ENCODE measurements at places on chromosomes 16 and 17.
A peak's percentile ranks its signal among the peaks of the same experiment; 100 is the strongest.

DNA sequence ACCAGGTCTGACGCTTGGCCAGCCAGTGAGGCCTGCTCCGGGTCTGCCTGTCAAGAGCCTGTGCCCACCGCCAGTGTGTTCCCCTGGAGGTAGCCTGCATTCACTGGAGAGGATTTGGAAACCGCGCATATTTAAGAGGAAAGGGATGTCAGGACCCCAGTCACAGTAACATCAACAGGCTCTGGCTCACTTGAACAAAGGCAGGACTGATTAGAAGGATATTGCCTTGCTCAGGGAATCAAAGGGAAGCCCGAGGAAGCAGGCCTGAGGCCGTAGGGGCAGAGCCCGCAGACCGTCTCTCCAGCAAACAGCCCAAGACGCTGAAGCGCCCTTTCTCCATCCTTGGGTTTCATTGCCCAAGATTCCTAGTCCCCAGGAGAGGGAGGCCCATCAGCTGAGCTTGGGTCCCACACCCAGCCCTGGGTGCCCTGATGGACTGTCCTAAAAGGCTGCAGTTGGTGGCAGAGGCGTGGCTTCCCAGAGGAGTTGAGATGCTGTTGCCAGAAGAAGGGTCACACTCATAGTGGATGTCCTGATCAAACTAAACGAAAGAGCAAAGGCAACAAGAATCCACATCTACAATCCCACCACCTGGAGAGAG, 23.2 kb downstream of the NT5M start:
- no peak for DNase-seq

GRCh38 chr17:71011391-71011790, 842.1 kb downstream of the KCNJ2 start:
- DNase-seq: no peak

DNA sequence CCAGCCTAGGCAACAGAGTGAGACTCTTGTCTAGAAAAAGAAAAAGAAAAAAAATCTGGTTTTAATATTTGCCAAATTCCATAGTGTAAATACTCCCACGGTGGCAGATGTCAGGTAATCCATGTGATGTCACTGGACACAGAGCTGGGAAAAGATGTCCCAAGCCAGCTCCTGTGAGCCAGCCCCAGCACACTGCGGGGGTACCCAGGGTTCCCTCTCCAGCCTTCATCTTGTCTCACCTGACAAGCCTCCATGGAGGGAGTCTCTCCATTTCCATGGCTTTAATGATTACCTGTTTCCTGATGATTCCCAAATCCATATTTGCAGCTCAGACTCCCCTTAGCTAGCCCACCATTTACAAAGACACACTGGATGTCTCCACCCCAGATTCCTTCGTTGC, 4.6 kb downstream of the CD300LB start:
- no peak for DNase-seq

GRCh38 chr16:72203401-72203800, 31.4 kb upstream of the PMFBP1 start:
- no peak for DNase-seq

DNA sequence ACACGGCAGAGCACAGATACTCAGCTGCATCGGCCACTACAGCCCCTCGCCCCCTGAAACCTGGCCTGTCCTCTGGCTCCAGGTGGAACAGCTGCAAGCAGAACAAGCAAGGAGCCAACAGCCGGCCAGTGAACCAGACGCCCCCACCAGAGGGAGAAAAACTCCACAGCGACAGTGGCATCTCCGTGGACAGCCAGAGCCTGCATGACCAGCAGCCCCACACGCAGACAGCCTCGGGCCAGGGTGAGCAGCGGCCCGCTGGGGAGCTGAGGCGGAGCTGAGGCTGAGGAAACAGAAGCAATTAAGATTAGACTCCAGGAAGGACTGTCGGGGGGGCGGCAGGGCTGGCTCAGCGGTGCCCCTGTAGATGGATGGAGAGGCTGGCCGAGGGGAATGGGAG, 16.7 kb downstream of the NGFR start:
- DNase-seq: no peak

DNA sequence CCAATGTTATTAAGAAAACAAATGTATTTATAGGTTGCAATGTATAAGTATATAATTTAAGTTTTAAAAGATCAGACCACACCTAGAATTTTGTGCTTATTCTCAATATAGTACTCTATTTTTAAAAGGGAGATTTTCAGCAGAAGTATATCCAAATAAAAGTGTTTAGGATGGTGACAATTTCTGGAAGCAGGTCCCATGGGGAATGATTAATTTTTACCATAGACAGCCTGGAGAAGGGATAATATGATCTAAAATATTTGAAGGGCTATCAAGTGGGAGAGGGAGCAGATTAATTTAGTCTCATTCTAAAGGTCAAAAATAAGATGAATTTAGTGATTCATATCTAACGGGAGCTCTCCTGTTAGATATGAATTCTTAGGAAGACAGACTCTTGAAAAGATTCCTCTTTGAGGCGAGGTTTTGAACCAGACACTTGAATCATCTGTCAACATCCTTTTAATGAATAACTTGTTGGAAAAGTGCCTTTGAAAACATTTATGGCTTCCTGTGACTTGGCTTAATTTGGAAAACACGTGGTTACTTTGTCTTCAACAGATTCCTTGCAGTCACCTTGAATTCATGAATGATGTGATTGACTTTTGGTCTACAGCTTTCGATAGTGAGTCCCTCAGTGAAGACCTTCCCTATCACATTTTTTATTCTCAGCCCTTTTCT, 29.3 kb upstream of the SMIM36 start:
- no peak for DNase-seq

- no peak for DNase-seq
Observed at GRCh38 chr17:43224146-43224705, 4.2 kb downstream of the CCDC200 start.

DNA sequence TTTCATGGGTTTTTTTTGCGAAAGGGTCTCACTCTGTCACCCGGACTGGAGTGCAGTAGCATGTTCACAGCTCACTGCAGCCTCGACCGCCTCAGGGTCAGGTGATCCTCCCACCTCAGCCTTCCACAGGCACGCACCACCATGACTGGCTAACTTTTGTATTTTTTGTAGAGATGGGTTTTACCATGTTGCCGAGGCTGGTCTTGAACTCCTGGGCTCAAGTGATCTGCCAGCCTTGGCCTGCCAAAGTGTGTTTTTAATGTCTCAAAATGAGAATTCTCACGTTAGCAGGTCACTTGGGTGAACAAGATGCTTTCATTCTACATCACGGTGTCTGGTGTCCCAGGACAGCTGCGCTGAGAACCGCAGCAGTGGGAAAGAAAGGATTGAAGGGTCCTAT, 3.2 kb downstream of the FBXO31 start:
- no peak for DNase-seq

DNA sequence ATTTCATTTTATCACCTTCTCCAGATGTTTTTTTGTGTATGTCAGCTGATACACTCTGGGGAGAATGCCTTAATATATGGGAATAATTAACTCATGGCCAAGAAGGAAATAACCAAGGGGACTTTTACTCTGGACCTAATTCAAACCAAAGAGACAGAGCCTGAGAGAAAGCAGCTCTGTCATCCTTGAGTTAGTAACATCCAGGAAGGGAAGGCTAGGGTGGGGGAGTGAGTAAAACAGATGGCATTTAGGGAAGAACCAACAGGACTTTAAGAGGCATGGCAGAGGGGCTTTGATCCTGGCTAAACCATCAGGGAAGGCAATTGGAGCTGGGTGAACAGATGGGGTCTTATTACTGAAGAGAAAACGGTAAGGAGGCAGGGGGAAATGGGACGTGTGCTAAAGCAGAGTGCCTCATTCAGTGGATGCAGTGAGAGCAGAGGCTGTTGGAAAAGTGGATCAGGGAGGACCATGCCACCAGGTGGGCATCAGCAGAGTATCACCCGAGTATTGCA, 2.5 kb upstream of the SMPD3 start:
- no peak for DNase-seq

- DNase-seq: no peak
Observed at GRCh38 chr17:28944862-28945741, 6.2 kb downstream of the PHF12 start.

- DNase-seq: no peak
Observed at GRCh38 chr17:77316191-77316641, 175.4 kb downstream of the SEC14L1 start.

DNA sequence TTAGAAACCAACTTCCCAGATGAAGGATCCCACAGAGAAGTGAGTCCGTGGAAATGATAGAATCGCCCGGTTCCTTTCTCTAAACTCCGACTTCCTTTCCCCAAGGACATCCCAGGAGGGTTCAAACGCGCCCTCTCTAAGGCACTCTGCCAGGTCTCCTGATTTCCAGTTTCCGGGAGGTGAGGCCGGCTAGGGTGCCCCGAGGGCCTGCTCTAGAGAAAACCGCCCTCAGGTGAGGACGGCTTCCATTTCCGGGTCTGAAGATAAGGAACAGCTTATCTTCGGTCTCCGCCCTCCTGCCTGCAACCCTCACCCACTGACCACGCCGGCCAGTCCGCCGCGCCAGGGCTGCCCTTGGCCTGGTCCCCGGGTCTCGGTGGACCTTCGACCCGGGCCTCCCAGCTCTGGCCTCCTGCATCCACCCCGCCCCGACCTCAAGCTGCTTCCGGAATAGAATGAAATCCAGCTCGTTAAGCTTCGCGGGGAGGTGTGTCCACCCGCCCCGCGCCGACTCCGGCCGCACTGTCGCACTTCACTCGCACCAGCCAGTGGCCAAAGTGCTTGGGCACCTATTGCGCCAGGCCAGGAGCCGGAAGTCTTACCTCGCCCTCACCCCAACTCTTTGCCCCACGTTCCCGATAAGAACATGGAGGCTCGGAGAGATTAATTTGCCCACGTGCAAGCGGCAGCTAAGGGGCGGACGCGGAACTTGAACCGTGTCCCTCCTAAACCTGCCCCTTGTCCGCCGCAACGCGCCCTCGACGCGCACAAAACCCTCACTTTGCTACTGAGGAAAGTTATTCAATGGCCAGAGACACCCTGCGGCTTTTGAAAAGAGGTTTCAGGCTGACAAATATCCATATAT, 836 bp upstream of the MMP15 start:
- DNase-seq: peak; percentile 33

GRCh38 chr16:68402748-68403040, 45.6 kb downstream of the SMPD3 start:
- no peak for DNase-seq

GRCh38 chr17:80195671-80196529, 24.2 kb downstream of the SGSH start:
- peak; percentile 71 for DNase-seq

Data from CD4-positive, alpha-beta T cell treated with Interleukin-17A for 4 hours (primary cell).